Body of pancreas (tissue), 4 donors: ENCODE measurements at places on chromosomes 12 and 14.

DNA sequence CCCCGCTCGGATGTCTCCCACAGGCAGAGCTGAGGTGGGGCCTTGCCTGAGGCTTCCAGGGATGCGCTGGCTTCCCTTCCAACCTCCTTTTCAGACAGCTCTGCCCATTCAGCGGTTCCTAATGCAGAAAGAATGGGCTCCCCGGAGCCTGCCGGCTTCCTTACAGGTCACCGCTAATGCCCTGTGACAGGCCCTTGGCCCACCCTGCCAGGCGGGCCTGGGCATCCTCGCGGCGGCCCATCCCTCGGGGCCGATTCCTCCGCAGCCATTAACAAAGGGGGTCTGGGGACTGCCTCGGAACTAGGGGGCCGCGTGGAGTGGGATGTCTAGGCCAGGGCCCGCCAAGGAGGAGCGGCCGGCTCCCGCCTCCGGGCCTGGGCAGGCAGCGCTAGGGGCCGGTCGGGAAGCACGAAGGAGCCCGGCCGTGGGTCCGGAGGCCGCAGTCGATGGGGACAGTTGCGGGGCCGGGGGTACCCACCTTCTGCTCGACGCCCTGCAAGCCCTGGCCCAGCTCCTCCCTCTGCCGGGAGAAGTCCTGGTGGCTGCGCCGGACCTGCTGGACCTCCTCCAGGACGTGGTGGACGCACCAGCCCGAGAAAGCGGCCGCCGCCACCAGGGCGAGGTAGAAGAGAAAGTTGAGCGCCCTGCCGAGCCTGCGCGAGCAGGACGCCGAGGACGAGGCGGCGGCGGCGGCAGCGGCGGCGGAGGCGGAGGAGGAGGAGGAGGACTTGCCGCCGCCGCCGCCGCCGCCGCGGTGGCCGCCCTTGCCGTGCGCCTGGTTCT is 738 bp downstream of the CKAP4 start:
- DNase-seq = peak; percentile 77

DNA sequence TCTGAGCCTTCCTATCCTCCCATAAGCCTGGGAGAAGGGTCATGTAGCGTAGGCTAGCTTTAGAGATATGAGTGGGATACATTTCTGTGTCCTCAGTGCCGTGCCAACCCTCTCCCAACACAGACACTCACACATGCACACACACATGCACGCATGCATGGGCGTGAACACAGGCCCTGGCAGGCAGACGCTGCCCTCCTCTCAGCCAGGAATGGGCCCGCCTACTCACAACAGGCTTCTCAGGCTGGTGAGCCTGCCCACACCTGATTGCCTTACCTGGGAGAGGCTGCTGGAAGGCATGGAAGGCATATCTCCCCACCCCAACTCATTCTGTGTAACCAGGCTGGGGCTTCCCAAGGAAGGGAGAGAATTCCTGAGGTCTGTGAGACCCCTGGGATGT is 12.8 kb upstream of the ACVR1B start:
- DNase-seq = no peak

DNA sequence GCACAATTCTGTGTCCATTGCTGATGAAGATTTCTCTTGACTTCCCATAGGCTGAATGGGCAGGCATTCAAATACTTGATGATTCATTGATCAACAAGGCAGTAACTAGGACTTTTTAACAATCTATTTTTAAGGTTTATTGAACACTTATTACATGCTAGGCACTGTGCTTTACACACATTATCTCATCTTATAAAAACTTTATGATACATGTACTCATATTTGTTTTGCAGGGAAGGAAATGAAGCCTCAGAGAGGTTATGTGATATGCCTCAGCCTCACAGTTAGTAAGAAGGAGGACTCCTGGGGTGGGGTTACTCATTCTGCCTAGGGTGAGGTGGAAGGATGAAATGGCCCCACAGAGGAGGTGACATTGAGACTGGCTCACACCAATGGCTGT is 12.9 kb upstream of the EMP1 start:
- no peak for DNase-seq

GRCh38 chr12:69843608-69844007 is 18.6 kb downstream of the MYRFL start:
- no peak for DNase-seq

- DNase-seq = no peak
Measured at GRCh38 chr12:107736914-107737313, 24.0 kb downstream of the PRDM4 start.

- DNase-seq = no peak
Measured at GRCh38 chr12:107779077-107779831, 4.8 kb downstream of the ASCL4 start.

DNA sequence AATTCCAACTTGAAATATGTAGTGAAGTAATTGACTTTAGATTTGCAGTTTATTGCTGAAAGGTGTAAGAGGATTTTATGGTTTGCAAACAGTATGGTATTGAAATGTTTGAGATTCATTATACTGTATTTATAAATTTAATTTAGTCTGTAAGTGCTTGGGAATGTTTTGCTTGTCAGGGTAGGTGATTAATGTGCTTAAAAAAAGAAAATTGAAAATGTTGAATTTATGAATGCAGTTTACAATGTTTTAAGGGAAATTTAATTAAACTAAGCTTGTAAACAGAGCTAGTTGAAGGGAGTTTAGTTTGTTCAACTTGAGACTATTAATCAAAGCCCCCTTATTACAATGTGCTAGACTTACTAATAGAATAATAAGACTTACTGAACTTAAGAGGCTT is 18.0 kb upstream of the CRY1 start:
- no peak for DNase-seq

GRCh38 chr14:40447017-40447416 is 1014.8 kb upstream of the FBXO33 start:
- DNase-seq = no peak

DNA sequence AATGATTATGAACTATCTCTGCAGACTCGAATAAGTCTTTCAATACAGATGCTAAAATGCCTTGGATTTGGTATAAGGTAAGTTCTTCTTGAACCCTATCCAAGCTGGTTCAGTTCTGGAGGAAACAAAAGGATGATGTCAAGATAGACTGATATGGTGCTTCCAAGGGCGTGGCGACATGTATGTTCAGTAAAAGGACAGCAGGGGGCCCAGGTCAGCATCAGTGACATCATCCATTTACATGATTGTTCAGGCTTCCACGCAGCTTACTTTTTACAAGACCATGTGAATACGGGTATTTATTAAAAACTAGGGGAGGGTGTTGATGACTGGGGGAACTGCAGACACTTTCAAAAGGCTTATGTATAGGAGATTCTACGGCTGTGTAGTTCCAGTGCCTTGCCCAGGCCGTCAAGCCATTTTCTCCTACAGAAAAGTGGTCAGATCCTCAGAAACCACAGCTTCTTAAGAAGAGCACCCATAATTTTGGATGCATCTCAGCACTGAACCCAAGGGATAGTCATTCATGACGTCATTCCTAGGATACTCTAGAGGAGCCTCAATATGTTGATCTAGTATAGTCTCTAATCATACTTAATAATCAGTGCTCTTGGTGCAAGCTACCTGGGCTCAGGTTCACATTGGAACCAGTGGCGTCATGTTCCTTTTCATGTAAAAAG is 527.7 kb downstream of the FUT8 start:
- no peak for DNase-seq

DNA sequence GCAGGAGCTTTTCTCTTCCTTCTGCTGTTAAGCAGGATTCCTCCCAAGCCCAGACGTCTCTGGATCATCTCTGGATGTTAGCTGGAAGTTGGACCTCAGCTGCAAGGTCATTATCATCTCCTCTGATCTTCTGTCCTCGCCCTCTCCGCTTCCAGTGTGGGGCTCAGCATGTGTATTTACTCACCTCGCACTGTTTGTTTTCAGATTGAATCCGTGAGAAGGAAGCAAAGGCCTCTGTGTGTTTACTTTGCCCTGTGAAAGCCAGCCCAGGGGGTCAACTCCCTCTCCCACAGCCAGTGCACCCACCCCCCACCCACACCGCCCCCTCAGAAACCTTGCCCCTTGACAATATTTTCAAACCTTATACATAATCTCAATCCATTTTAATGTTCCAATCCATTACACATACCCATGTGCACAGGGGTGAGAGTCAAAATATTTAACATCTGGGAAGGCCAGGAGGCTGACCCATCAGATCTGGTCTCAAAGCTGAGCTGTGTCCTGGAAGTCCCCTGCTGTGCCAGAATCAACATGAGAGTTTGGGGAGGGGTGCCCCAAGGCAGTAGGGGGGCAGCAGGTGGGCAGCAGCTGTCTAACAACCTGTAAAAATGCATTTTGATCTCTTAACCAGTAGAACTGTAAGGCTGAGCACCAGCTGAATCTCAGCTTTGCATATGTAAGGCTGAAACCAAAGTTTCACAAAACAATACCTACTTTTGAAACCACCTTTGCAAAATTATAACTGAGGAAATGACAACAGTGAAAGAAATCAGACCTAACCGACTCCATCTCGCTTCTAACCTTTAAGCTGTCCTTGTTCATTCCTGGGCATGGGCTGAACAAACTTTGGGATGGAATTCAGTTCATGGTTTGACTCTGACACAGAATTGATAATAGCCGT is 157.9 kb downstream of the ZNF664 start:
- DNase-seq = no peak

GRCh38 chr14:101965770-101966722 is 1.7 kb downstream of the DYNC1H1 start:
- DNase-seq = no peak

DNA sequence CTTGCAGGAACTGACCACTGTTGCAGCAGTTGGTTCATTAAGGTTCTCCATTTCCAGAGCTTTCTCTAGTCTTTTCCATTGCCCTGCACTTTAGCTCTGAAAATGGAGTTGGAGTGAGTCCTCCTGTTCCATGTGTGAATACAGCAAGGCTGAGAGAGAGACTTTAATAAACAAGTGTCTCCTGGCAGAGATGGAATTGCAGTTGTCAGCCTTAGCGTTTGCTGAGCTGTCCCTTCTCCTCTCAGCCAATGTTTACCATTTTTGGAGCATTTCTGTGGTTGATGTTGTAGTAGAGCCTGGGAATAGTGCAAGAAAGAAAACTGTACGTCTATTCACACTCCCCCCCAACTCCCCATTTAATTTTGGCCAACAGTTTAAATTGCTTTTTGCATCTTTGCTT is 7.5 kb upstream of the MANSC4 start:
- no peak for DNase-seq

DNA sequence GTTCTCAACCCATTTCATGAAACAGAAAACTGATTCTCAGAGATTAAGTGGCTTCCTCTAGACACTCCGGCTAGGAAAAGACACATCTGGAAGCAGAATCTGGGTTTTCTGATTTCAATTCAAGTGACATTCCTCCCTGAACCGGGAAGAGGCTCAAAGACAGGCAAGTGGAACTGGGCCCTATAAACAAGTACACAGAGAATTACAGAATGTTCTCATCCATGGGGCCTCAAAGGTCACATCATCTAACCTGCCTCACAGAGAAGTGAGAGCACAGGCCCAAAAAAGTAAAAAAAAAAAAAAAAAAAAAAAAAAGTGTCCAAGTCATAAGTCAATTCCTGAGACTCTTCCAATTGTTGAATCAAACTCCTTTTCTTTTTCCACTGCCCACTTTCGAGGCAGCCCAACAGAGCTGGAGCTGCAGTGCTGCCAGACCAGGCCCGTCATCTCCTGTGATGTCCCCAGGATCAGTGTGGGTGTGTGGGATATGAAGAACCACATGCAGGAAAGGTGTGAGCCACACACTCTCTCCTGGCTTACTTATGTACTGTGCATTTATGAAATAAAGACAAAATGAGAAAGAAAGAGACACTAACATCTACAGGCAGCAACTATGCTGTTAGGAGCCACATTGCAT is 2.8 kb upstream of the KRT1 start:
- no peak for DNase-seq

DNA sequence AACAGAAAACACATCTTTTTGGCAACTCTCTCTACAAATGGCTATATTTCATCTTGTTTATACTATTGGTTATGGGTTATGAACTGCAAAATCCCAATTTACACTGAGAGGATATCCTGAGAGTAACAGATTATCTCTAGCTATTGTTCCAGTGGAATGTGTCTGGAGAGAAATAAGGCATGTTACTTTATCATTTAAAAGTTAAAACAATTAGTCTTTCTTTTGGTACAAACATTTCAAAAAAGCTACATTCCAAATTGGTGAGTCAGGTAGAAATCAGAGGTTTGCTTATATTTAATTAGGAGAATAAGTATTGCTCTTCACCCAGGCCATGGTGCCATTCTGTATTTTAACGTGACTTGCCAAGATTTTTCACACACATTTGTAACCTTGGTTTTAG is 411.6 kb downstream of the CCER1 start:
- no peak for DNase-seq

DNA sequence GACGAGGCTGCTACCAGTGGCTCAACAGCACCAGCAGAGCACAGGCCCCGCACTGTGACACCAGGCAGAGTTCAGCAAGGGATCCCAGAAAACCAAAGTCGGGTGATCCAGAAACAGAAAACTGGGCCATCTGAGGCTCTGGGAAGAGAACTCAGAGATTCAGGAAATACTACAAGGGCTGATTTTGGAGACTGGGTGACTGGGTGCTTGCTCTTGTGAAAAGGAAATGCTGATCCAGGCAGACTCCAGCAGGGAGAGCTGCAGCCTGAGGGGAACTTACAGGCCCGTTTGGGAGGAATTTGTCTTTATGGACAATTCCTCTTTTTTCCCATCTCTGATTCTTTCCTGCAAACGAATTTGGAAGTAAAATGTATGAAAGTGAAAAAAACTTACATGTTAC is 28.2 kb downstream of the FOXN3 start:
- no peak for DNase-seq

GRCh38 chr12:23204933-23205778 is 580.2 kb downstream of the ETNK1 start:
- peak; percentile 12 for DNase-seq

DNA sequence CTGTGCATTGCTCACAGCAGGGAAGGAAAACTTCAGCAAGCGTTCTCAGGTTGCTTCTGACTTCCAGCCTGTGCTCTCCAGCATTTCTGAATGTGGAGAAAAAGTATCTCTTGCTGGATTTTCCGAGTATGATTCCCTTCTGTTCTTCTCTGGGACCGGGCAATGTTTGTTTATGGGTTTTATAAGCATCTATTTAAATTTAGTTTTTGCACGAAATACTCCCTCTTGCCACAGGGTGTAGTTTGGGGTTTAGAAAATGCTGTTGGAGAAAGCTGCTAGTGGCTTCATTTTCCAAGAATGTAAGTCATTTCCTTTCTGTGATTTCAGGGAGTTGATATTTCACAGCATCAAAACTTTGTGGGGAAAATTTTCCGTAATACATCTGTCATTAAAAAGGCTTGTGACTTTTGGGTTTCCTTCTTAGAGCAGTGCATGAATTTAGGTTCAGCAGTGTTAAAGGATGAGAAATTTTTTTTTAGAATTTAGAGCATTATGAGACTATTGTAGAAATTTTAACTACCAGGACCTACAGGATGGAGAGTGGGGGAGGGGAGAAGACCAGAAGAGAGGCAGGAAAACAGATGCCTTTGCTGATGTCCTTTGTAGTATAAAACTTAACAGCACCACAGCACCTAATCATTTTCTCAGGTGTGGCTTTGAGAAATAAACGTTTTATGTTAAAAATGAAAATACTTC is 1.5 kb downstream of the FRMD6 start:
- no peak for DNase-seq

GRCh38 chr14:54700717-54701116 is 133.8 kb downstream of the SAMD4A start:
- DNase-seq = no peak

- no peak for DNase-seq
Measured at GRCh38 chr12:128709660-128710059, 114.1 kb downstream of the SLC15A4 start.

- DNase-seq = no peak
Measured at GRCh38 chr12:12717586-12718380, 615 bp downstream of the CDKN1B start.

GRCh38 chr14:95226801-95227200 is 69.5 kb upstream of the DICER1 start:
- DNase-seq = no peak
